A549 (cell line): ENCODE measurements at places on chromosomes 1 and 21.

DNA sequence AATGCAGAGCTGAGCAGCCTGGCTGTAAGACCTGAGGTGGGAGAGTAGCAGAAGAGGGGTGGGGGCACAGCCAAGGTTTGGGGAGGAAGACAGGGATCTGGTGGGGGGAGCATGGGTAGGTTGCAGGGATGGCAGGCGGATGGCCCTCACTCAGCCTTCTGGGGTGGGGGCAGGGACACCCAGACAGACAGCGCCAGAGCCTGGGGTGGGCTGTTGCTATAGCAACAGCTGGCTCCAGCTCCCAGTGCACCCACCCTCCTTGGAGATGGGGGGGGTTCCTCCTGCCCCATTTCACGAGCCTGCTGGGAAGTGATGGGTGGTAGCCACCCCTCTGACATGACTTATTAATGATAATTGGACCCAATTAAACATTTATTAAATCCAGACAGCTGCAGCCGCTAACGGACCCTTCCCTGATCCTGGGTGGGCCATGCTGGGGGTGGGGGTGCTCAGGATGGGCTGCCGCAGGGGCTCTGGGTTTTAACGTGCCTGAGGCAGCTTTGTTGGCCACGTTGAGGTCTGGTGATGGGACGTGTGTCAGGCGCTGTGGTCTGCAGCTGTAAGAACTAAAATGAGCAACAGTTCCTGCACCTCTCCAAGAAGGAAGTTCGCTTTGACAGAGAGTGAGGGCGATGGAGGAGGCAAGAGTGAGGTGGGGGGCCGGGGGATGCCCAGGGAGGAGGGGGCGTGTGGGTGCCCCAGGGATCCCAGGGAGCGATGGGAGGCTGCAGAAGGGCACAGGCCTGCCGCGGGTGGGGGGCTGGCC lies 19.4 kb downstream of the AGRN start:
- DNase-seq = no peak

GRCh38 chr1:116129537-116129936 lies 18.3 kb downstream of the MAB21L3 start:
- DNase-seq = no peak

DNA sequence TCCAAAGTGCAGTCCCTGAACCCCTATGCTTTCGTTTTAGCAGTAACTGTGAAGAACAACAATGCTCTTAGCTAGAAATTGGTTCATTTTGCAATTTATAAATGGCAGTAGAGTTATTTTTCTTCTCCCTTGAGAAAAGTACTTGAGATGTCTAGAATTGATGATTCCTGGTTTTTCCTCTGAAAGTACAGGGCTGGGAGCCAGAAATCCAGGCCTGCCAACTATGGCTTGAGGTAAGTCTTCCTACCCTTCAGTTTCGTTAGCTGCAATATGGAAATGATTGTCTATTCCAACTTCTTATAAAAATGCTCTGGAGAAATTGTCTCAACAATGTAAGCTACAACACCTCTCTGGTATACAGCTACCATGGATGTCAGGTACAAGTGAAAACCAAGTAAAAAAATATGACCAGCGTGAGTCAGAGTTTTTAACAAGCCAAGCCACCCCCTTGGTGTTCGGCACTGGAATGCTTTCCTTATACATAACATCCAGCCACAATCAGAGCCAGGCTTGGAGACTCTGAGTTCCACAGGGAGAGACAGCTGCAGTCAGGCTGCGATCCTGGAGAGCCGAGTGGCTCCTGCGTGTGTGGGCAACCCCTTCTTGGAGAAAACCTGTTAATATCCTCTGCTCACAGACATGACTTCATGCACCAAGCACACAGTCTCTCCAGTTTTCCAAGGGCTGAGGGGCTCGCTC lies 22.0 kb downstream of the TSPAN2 start:
- no peak for DNase-seq

GRCh38 chr1:184895086-184895485 lies 79.2 kb downstream of the NIBAN1 start:
- DNase-seq = no peak

DNA sequence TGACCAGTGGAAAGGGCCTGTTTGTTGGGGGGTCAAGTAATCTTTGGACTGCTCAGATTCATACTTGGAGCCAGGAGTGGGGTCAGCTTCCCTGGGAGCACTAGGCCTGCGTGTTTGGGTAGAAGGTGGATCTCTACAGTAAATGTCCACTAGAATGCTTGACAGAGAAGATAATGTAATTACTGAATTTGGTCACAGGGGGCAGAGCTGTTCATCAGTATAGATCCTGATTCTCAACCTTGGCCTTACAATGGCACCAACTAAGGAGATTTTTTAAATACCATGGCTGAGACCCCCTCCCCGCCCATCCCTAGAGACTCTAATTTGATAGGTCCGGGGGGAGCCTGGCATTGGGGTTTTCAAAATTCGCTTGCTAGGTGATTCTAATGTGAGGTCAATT lies 217.5 kb upstream of the PLXNA2 start:
- DNase-seq = peak; percentile 7

- DNase-seq = no peak
These were observed 478 bp downstream of the MAD2L2 start for GRCh38 chr1:11680270-11681070.

- DNase-seq = no peak
These were observed 5.9 kb upstream of the MXRA8 start for GRCh38 chr1:1364266-1364665.

DNA sequence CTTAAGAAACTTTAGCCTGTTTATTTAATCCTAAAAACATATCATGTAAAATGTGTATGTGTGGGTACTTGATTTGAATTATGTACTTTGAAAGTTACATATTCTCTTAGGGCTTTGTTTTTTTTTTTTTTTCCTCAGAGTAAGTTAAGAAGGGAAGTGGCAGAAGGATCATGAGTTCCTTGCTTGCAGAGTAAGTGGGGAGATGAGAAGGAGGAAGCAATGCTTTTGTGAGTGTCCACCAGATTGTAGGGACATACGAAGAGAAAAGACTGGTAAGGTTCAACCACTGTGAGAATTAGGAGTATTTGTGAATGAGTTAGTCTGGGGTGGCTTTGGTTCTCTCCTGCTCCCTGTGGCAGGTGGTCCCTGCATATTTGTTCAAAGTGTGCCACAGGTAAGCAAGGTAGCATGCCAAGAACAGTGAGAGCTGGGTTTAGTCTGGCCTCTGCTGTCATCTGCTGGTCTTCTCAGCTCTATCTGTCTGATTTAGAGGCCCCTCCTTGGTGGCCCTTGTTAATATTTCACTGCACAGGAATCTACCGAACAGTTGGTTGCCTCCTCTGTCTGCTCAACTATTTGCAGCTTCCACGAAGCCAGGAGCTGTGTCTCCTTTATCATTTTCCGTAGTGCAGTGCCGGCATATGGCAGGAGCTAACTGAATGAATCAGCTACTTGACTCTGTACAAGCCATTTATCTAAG lies 9.5 kb downstream of the DNM3 start:
- peak; percentile 12 for DNase-seq

DNA sequence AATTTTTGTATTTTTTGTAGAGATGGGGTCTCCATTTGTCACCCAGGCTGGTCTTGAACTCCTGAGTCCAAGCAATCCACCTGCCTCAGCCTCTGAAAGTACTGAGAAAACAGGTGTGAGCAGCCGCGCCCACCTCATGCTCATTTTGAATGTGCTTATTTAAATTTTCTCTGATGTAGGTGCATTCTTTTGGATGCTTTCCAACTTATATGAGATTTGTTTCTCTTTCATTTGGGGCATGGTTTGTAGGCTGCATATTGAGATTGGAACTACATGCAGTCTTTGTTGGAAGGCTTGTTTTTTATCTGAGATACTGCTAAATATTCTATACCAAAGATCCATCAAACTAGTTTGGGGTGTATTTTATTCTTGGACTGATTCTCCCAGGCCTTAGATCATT lies 81.0 kb upstream of the IVNS1ABP start:
- no peak for DNase-seq

- DNase-seq = no peak
These were observed 41.9 kb downstream of the FAM163A start for GRCh38 chr1:179785031-179785431.

GRCh38 chr1:181801617-181802016 lies 259.9 kb downstream of the ZNF648 start:
- no peak for DNase-seq

DNA sequence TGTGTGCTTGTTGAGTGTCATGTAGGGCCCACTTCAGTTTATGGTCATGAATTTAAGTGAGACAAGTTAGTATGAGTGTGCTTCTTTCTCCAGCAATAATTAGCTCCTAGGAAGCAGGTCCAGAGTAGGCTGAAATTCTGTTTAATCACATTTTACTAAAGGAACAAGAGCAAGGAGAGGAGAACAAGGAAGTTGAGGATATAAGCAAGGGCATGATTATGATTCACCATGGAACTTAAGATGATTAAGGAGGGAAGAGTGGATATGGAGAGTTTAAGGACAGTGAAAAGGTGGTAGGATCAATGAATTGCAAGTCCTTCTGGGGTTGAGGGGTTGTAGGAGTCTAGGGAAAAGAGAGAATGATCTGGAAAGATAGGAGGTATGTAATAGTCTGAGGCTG lies 3.1 kb upstream of the DIPK1A start:
- no peak for DNase-seq

- peak; percentile 66 for DNase-seq
These were observed 8.2 kb upstream of the S100A10 start for GRCh38 chr1:152001631-152002584.

- no peak for DNase-seq
These were observed 42.4 kb downstream of the CRYAA start for GRCh38 chr21:43211072-43211759.

DNA sequence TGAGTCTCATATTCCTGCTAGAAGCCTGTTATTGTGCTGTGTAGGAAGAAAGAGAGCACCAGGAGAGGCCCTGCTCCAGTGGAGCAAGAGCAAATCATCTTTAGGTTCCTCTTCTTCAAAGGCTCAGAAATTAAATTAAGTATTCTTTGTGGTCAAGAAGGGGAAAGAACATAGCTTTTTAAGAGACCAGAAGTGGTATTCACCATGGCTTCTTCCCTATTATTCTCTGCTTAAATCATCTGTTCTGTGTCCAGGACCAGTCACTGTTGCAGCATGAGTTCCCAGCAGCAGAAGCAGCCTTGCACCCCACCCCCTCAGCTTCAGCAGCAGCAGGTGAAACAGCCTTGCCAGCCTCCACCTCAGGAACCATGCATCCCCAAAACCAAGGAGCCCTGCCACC lies 1.1 kb downstream of the SPRR1B start:
- DNase-seq = no peak

DNA sequence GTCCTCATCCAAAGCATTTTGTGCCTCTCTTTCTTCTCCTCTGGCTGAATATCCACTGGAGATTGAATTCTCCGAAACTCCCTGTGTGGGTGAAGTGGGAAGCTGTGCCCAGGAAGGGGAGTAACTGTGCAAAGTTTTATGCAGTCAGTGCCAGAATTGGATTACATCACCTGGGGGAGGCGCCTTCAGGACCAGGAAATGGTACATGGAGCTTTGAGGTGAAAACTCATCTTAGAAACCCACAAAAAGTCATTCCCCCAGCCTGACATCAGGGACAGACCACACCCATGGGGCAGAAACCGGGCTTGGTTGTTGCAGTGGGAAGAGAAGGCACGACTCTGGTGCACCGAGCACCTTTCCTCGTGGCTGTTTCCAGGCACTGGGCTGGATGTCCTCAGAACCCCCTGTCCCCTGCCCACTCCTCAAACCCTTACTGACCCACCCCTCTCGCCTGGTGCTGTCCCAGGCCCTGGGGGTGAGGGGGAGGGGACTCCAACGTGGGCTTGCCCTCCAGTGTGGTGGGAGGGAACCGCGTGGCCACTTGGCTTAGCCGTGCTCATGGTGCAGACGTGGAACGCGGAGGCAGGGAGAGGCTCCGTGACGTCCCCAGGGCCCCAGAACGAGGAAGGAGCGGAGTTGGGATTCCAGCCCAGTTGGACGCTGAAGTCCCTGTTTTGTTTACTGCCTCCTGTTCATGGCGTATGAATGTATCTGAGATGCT lies 15.7 kb downstream of the TFF3 start:
- DNase-seq = no peak

GRCh38 chr1:56627636-56628039 lies 17.5 kb upstream of the PRKAA2 start:
- DNase-seq = no peak

DNA sequence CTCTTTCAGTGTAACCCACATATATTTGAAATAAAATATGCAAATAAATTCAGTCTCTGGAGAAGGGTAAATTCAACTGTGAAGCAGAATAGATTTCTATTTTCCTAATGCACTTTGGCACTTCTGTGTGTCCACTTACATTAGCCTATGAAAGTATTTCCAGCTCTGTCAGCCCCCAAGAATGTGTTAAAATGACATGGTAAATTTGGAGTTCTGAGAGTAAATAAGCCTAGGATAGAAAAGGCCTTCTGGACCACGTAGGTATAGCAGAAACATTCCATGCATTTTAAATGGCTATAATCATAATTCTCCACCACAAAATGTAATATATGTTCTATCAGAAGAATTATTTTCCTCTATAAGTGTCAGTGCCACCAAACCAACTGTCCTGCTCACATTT lies 276.2 kb downstream of the NEGR1 start:
- DNase-seq = no peak

- no peak for DNase-seq
These were observed 486.2 kb upstream of the VAMP3 start for GRCh38 chr1:7284839-7285435.

GRCh38 chr1:201888282-201889089 lies at the start of gene SHISA4:
TSS of gene SHISA4 (plus strand) at chr1:201888898. CDS start at chr1:201888995, 97 bp downstream.
- DNase-seq = peak; percentile 86

GRCh38 chr1:100941098-100941527 lies 45.2 kb downstream of the SLC30A7 start:
- DNase-seq = no peak

- peak; percentile 65 for DNase-seq
These were observed 18.6 kb downstream of the KCNQ4 start for GRCh38 chr1:40802078-40802741.

DNA sequence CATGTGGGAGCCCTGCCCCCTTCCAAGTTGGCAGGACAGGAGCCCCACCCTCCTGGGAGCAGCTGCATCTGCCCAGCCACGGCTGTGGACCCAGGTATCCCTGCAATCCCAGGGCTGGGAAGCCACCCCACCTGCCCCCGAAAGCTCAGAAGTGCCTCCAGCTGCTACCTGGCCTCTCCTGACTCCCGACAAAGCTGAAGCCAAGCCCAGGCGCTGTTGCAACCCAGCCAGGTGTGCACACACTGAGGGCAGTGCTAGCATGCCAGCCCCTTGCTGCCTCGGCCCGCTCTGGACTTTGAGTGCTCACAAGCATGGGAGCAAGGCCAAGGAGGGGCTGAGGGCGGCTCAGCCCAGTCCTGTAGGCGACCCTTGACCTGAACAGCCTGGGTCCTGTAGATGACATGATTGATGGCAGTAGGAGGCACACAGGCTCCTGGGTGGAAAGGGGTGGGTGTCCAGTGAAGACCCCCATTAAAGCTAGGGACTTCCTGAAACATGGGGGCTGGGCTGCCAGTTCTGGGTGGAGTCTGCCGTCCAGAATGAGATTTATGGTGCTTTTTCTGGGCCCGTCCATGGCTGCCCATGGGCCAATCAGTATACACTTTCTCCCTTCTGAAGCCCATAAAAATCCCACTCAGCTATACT lies 2.8 kb upstream of the SSU72 start:
- no peak for DNase-seq

DNA sequence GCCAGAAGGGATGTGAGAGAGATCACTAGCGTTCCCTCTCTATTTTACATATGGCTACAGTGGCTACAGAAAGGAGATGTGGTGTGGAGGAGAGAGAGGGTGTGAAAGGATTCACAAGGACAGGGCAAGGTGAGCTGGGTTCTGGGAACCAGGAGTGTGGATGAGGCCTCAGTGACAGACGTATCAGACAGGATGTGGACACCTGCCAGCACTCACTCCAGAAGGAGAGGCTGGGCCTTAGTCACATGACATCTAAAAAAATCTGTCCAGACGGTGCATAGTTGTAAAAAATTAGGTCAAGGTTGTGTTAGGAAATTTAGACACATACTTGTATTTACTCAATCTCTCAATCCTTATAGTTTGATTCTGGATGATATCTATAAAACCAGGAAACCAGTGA lies 10.6 kb downstream of the TRIM67 start:
- DNase-seq = no peak
